GM10248 (cell line): ENCODE measurements at places on chromosomes 5 and 9.

DNA sequence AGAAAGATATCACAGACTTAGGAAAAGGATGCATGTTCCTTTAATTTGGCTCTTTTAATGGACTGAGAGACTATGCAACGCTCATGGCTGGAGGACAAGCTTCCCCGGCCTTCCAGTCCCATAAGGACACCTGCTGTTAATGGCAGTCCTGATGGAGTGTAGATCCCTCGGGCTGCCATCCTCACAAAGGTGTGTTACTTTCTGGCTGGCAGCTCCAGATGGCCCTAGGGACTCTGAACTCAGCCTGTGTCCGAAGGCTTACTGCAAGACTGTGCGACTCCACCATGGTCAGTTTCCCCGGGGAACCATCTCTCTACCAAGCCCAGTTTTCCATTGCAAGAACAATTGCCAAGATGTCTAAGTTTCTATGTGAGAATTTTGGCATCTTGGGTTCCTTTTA lies 25.5 kb upstream of the KCNIP1 start:
- DNase-seq = no peak

DNA sequence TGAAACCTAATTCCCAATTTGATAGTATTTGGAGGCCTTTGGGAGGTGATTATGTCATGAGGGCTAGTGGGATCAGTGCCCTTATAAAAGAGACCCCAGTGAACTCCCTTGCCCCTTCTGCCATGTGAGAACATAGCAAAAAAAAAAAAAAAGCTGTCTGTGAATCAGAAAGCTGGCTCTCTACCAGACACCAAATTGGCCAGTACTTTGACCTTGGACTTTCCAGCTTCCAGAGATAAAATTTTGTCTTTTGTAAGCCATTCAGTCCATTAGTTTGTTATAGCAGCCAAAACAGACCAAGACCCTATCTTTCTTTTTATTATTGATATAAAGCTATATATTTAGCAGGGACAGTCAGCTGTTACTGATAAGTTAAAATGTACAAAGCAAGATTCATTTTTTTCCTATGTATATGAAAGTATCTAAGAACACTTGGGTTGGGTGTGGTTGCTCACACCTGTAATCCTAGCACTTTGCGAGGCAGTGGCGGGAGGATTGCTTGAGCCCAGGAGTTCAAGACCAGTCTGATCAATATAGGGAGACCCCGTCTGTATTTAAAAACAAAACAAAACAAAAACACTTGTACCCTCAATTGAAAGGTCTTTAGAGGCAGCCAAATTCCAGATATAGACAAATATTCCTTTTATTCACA lies 8.1 kb upstream of the C5orf24 start:
- no peak for DNase-seq

DNA sequence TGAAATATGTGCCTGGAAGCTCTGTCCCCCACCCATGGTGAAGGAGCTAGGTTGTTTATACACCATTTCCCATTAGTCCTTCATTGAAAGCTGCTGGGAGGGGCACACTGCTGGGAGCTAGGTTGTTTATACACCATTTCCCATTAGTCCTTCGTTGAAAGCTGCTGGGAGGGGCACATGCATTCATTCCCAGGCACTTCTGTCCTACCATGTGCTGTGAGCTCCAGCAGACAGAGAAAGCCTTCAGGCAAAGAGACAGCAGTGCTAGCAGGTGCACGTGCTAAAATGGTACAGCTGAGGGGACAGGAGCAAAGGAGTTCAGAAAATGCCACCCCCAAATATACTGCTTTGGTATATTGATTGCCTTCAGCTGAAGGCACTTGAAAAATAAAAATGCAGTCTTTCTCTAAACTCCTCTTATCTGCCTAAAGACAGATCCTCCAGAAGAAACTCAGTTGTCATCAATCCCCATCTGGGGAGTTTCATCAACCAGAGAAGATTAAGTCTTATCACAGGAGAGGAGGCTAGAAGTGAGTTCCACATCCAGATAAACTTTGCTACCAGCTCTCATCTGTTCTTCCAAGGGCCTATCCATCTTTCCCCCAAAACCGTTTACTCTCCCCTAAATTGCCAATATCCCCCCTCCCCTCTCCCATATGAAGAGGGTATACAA lies 27.7 kb upstream of the DAPK1 start:
- no peak for DNase-seq

DNA sequence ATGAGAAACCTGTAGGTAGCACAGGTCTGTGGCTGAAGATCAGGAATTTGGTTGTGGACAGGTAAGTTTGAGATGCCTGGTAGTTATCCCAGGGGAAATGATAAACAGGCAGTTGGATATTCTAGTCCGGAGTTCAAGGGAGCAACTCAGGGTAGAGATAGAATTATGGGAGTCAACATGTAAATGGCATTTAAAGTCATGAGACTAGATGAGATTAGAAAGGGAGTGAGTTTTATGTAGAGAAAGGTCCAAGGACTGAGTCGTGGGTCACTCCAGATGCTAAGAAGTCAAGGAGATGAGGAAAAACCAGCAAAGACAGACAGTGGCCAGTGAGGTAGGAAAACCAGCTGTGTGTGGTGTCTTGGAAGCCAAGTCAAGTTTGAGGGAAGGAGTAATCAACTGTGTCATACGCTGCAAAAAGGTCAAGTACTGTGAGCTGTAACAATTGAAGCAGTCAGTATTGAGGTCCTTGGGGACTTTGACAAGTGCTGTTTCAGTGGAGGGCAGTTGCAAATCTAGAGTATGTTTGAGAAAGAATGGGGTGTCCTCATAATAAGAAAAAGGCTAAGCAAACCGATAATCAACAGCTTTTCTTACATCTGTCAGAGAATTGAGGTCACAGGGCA lies 18.2 kb downstream of the GNPDA1 start:
- no peak for DNase-seq

DNA sequence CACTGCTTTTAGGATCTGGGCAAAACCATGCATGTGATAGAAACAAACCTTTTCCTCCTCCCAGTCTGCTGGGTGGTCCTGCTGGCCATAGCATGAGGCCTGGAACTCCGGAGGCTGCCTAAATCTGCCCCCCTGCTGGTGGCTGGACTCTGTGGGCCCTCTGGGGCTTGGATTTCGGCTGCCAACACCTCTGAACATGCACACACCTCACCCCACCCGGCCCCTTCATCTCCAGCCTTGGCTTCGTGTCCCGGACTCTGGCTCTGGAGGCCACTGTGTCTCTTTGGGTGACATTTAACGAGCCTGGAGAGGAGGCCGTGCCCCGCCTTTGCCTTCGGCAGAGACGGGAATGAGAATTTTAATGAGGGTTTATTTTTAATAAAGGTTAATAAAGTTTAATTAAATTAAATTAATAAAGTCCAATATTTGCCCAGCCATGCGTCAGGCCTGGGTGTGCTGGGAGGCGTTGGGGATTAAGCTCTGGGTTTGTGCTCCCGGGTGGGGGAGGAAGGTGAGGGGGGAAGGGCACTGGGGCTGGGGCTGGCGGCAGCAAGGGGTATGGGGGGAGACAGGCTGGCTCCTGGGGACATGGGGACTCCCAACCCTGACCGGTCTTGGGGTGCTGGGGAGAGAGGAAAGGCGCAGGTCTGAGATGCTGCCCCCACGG lies 251.8 kb downstream of the PBX3 start:
- DNase-seq = no peak

DNA sequence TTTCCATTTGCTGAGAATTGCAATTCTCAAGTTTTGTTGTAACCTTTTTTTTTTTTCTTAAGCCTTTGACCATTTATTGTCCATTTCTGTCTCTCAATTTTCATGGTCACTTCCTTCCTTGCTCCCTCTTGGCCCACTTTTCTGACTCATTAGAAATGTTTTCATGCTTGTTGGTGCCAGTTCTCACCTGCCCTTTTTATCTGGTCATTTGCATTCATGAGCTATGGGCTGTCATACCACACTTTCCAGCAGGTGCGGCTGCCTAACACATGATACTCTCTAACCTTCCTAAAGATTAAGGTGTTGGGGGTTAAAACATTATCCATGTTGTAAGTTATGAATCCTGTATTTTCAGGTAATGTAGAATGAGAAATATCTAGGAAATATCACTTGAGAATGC lies 150.5 kb upstream of the TLX3 start:
- DNase-seq = no peak

DNA sequence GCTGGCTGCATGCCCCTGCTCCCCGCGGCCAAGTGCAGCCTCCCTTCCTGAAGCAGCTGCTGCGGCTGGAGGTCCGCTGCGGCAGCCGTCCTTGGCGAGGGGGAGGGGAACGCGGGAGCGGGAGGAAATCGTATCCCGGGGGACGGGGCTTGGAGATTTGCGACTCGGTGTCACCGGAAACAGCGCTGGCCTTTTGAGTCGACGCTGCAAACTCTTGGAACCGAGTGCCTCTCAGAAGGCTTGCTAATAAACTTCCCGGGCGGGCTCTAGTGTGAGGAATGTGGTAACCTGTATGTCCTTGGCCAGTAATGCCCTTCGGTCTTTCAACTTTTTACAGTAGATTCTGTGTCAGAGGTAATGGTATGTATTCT lies 82.7 kb downstream of the PTPDC1 start:
- no peak for DNase-seq

DNA sequence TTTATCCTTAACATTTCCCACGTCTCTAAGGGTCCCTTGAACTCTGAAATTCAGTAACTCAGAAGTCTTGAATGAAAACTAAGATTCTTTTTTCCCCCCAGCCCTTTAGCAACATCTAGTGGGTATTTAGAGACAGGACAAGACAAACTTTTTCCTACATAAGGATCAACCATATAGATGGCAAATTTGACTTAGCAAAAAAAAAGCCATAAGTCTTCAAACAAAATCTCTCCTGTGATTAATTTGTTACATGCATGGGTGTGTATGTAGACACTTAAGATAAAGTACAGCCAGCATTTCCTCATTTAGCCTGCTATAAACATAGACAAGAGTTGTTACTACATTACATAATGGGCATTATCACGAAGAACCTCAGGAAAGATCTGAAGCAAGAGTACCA lies 29.1 kb upstream of the ANKRD31 start:
- peak; percentile 20 for DNase-seq

DNA sequence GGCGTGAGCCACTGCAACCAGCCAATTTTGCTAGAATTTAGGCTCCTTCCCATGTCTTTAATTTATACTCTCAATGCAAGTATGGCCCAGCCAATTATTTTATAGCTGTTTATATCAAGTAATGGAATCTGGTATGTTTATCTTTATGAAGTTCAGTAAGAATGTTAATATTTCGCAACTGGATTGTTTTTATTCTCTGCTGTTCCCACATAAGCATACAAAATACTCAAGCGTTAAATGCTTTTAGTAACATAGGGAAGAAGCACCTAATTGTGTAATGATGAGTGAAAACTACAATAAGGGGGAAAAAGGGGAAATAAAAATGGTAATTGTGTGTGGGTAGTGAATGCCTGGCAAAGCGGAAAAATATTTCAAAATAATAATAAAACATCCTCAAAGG lies 21.3 kb downstream of the PWWP2A start:
- no peak for DNase-seq

DNA sequence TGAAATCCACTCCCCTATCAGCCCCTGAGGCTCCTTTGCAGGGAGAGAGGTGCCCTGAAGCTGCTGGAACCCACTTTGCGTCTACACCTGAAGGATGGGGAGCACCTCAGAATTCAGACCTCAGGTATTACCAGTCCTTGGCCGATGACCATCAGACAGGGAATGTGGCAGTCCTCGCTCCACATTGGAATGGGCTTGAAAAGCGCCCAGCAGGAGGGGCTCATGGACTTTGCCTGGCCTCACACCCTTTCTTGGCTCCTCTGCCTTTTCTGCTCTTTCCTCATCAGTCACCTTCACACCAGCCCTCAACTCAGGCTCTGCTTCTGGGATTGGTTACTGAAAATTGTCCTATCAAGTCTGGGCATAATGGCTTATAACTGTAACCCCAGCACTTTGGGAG lies 83.9 kb downstream of the BARX1 start:
- DNase-seq = no peak

DNA sequence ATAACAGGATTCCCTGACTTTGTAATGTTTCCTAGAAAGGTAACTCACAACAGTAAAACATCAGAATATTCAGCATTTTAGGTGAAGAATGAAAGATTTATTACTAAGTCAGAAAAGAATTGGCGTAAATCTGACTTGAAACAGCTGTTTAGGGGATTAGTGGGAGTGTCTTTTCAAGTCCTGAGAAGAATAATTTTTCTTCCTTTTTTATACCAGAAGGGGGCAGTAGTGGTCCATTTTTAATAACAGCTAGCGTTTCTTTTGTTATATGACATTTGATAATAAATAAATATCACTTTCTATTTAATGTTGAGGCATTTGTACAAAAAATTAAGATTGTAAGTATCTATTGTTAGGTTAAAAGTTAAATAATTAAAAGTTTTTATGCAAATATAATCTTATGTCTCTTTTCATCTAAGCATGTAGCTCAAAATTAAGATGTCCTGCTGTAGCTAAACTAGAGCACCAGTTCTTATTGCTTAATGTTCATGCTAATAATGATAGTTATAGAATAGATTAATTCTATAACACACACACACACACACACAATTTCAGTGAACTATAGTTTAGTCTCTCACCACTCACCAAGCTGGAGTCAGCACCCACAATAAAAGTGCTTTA lies 258.7 kb upstream of the ARRDC3 start:
- no peak for DNase-seq

DNA sequence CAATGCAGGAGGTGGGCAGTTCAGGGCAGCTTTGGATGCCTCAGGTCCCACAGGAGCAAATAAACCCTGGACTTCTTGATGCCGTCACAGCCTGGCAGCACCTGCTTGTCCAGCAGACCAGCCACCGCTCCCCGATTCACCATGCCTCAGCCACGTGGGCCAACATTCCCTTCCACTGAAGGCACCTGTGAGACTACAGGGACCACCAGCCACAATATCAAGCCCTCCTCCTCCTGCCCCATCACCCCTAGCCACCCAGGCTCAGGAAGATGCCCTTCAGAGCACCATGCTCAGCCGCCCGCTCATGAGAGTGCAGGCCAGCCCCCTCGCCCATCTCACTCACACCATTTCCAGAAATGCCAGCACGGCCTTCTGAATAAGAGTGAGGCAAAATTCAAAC lies 234.7 kb downstream of the SYK start:
- no peak for DNase-seq

- DNase-seq = no peak
Measured at GRCh38 chr5:1568201-1568979, 44.6 kb upstream of the LPCAT1 start.

GRCh38 chr9:100359057-100359456 lies 6.3 kb upstream of the TEX10 start:
- no peak for DNase-seq

- DNase-seq = no peak
Measured at GRCh38 chr9:116549061-116549664, 137.9 kb upstream of the TRIM32 start.

- no peak for DNase-seq
Measured at GRCh38 chr9:134626571-134627416, 14.8 kb upstream of the COL5A1 start.

DNA sequence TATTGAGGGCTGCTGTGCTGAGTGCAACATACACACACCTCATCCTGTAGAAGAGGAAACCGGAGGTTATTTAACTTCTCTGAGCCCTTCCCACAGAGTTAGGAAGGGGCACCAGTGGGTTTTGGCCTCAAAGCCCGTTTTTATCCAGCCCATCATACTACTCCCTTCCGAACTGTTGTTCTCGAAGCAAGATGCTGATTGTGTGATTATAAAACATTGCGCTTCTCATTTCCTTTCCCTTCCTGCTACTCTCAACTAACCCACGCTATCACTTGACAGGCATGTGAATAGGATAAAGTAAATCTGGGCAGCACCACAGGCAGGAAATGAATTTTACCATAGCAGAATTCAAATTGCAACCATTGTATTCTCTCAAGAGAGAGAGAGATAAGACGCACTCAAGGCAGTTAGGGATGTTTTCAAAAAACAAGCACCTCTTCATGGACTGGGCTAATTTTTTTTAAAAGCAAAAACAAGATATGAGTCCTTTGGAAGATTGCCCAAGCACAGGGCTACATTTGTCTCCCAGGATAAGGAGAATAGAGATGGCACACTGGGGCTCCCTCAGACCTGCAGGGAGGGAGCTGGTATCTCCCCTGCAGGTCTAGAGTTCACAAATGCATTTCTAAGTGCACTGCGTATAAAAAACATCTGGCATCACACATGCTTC lies 52.6 kb downstream of the GNA14 start:
- no peak for DNase-seq
